Myocyte (in vitro differentiated cells): ENCODE measurements at places on chromosomes 5 and 9. TPM values are rescaled to one million over a fixed set of nuclear protein-coding genes. Genes with fewer than 3 reads are reported as not detected.
A peak's percentile ranks its signal among the peaks of the same experiment; 100 is the strongest.

DNA sequence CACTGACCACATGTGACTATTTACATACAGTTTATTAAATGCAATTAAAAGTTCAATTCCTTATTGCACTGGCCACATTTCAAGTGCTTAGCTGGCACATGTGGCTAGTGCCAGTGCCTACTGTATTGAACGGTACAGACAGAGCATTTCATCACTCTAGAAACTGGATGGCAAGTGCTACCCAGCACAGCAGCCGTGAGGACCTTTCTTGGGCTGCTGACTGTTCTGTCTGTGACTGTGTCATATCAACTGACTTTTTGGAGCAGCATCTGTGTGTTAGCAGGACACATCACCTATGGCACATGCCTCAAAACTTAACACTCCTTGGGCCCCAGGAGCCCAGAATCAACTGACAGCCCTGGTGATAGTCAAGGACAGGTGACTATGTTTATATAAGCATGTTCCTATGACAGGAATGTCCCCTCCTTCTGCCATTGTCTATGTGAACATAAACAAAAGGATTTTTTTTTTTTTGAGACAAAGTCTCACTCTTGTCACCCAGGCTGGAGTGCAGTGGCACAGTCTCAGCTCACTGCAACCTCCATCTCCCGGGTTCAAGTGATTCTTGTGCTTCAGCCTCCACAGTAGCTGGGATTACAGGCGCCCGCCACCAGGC, 8.9 kb downstream of the IRF1 start:
- DNase-seq = no peak

Gene TAF11L12
- total RNA-seq = not detected in 2 replicates

DNA sequence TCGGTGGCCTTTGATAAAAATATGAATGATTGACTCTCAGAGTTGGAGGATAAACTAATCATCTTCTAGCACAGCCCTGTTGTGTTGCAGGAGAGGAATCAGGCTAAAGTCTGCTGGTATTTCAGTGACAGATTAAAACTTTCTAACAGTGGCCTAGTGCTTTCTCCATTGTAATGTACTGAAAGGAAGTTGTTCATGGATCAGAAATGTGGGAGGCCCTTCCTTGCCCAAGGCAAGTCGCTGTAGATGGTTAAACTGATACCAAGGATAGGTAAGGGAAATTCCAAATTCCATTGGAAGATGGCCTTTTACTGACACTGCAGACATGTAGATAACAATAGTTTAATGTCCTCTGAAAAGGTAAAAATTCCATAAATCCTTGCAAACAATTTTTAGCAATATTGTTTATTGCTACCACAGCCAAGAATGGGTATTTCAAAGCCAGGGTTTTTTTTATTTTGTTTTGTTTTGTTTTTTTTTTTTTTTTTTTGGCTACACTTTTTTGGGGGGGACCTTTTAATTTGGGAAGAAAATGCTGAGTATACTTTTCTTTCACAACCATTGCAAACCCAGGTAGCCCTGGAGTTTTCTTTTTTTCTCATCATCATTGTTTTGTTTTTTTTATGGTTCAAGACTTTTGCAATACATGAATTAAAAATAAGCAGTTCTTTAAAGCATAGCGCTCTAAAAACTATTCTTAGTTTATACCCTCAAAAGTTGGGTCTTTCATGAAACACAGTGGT, 35.5 kb downstream of the WDR36 start:
- DNase-seq = no peak

GRCh38 chr9:132136151-132136780, 25.6 kb upstream of the NTNG2 start:
- DNase-seq = no peak

- peak; percentile 20 for DNase-seq
Observed at GRCh38 chr5:91357012-91357634, 26.0 kb downstream of the ARRDC3 start.

- DNase-seq = no peak
Observed at GRCh38 chr9:109272745-109273144, 48.1 kb downstream of the EPB41L4B start.

GRCh38 chr5:159855476-159856191, 60.6 kb upstream of the ADRA1B start:
- DNase-seq = peak; percentile 87

DNA sequence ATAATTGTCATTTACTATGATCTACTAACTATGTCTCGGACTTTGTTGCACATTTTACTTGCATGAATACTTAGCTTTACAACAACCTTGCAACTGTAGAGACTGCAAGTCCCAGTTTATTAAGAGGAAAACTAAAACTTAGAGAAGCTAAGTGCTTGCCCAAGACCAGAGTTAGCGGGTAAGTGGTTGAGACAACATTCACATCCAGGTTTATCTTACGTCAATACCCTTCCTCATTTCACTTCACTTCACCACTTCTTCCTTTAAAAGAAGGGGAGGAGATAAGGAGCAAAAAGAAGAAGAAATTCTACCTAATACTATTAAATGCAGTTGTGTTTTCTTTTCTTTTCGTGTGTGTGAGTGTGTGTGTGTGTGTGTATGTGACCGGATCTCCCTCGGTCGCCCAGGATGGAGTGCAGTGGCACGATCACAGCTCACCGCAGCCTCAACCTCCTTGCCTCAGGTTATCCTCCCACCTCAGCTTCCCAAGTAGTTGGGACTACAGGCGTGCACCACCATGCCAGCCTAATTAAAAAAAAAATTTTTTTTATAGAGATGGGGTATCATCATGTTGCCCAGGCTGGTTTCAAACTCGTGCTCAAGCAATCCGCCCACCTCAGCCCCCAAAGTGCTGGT, 37.4 kb downstream of the MEGF9 start:
- DNase-seq = no peak

- no peak for DNase-seq
Observed at GRCh38 chr9:124394167-124394566, 21.1 kb downstream of the PSMB7 start.

Gene WNT8A
- total RNA-seq = not detected in 2 replicates

DNA sequence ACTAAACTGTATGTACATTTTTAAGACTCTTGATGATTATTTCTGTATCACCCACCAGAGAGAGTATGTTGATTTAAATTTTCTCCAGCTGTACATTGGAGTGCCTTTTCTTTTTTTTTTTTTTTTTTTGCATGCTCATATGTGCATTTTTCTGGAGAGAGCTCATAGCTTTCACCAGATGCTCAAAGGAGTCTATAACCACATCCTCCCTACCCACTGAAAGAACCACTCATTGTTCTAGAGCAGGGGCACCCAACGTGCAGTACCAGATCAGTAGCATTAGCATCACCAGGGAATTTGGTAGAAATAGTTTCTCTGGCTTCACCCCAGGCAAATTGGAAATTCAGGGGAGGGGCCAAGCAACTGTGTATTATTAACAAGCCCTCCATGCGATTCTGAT, 53.9 kb upstream of the TMEM171 start:
- DNase-seq = peak; percentile 24

DNA sequence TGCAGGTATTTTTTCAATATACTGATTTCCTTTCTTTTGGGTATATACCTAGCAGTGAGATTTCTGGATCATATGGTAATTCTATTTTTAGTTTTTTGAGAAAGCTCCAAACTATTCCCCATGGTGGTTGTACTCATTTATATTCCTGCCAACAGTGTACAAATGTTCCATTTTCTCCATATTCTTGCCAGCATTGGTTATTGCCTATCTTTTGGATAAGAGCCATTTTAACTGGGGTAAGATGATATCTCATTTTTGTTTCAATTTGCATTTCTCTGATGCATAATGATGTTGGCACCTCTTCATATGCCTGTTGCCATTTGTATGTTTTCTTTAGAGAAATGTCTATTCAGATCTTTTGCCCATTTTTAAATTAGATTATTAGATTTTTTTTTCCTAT, 85.6 kb upstream of the FST start:
- no peak for DNase-seq

DNA sequence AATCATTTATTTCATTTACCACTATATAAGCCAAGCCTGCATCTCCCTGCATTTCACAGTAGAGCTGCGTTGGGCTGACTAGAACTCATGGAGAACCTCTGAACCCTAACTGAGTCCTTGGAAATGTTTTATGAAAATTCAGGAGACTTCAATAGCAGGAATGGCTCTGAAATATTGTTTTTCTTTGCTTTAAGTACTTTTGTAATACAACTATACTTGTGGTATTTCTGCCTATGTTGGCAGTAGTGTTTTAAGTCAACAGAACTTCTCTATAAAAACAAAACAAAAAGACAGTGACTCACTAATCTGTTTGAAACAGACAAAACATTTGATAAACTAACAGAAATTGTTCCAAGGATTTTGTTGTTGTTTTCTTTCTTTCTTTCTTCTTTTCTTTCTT, 489.2 kb upstream of the MEF2C start:
- no peak for DNase-seq

DNA sequence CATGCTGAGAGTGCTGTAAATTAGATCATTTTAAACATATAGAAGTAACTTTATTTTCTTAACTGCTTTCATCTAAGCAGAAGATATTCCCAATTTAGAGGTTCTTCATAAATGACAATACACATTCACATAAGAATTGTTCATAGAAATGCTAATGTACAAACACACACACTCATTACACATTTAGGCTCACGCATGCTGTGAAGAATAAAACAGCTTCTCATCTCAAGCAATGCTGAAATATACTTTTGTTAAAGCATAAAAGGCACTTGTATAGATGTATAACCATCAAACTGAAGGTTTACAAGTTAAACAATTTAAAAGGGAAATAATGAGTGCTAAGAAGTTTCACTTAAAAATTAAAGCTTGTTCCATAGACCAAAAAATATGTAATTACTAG, 18.1 kb upstream of the FTMT start:
- no peak for DNase-seq

- DNase-seq = no peak
Observed at GRCh38 chr9:91643481-91644077, 219.9 kb upstream of the NFIL3 start.

Gene CYLC2
- not detected in 2 replicates for total RNA-seq

Gene STPG3
- not detected in 2 replicates for total RNA-seq

DNA sequence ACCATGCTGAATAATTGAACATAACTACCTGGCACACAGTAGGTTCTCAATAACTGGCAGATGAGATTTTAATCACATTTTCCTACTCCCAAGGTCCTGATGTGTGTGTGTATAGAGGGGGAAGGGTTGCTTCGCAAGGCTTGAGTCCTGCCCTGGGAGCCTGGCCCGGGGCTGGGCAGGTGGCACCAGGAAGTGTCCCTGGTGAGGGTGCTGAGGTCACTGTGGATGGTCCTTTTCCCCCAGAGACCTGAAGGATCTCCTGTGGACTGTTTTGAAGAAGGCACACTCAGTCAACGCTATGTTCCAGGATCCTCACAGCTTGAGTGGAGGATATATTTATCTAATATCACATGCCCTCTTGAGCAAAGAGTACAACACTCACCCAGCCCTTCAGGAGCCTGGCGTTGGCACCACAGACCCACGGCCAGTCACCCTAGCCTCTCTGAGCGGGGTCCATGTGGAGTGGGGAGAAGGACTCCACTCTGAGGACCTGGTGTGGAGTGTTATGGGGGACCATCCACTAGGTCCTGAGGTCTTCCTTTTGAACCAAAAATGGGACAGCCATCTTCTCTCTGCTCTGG, 177.8 kb downstream of the GABBR2 start:
- no peak for DNase-seq

GRCh38 chr9:5872511-5872910, 18.2 kb upstream of the MLANA start:
- no peak for DNase-seq

Gene ANGPTL2
- total RNA-seq = 68.3 and 80.6 TPM in 2 replicates

DNA sequence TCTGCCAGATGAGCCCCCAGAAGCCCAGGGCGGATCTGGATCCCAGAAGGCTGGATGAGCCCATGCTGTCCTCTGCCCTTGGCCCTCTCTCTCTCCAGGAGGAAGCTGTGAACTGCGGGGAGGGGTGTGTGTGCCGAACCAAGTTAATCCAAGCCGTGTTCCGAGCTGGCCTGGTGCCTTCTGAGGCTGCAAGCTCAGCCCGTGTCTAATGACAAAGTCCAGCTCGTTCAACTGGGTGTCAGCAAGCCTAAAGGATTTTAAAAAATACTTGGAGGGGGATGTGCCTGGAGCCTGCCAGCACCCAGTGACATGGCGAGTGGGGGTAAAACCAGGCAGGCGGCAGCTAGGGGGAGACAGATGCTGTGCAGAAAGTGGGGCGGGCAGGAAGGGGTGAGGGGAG, 8.0 kb downstream of the STC2 start:
- peak; percentile 44 for DNase-seq

GRCh38 chr5:65108786-65109743, 340.3 kb downstream of the CWC27 start:
- no peak for DNase-seq
